ENCODE measurements at places on chromosomes 5 and 9.

DNA sequence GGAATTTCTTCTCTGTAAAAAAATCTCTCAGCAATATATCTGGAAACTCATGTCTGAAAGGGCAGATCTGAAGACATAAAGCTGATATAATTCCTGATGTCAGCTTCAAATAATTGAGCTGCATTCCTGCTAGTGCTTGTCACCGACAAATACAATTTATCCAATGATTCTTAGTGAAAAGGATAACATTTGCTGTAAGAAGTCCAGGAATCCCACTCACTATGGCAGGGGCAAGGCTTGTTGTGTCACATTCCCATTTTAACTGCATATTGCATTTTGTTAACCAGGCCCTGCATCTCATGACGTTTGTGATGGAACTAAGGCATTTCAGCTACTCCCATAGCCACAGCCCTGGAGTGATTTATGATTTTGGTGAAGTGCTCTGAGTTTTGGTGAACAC is 160.1 kb upstream of the DAB2 start:
- peak; percentile 85 for DNase-seq

DNA sequence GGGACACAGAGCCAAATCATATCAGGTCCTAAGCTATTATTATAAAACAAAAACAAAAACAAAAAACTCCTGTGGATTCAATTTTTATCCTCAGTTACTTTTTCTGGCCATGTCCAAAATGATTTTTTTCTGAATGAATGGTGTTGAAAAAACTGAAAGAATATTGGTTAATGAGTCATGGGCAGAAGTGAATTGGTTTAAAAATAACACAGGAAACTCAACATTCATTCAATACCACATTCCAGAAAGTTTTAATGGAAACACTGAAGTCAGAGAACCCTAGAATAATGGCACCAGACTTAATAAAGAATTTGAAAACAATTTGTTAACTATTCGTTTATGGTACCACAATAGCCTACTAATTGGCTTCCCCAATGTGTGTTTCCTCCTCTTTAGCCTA is 102.4 kb upstream of the CDH9 start:
- DNase-seq: no peak

DNA sequence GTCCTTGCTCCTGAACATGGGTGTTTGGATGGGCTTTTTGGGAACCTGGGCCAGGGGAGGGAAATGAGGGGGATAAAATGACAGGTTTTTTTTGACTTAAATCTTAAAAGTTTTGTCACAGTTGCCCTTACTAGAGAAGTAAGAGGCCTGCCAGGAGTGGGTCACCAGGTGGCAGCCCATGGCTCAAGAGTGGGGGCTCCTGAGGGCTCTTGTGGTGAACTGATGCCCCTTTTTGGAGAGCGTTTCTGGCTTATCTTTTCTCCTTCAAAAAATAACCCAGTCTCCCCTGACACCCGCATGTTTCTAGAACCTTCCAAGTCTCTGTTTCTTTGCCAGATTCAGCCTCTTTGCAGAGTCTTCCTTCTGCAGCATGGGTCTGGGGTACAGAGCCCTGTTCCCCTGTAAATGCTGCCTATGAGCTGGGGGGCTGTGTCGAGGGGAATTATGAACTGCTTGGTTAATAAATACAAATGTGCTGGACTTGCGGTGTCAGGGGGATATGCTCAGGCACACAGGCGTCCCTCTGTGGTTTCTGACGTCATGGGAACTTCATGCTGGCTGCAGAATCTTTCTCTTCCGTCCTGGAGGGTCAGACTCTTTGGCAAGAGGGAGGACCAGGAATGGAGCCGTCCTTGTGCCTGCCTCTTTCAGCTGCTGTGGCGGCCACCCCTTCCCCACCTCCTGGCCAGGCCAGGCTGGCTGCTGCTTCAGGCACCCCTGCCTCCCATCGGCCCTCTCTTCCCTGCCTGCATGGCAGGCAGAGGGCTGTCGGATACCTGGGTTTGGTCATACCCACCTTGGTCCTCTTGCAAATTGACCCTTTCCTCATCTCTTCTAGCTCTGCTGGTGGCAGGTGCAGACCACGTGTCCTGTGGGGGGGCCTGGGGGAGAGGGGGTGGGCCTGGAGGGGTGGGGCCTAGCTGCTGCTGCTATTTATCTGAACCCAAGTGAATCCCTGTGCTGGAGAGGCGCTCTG is 30.1 kb downstream of the PTPA start:
- peak; percentile 94 for DNase-seq

- no peak for DNase-seq
These were observed 39.0 kb downstream of the GDA start for GRCh38 chr9:72188232-72188631.

DNA sequence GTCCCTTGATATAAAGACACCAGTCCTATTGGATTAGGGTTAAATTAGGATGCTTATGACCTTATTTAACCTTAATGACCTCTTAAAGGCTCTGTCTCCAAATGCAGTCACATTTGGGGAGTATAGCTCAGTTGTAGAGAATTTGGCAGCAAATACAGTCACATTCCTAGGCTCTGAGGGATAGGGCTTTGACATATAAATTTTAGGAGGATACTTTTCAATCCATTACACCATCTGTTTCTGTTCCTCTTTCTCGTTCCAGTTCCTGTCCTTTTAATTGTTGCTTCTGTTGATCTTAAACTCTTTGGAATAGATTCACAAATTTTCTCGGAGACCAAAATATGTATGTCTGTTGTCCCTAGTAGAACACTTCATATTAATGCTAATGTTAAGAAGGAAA is 390.0 kb upstream of the PCSK5 start:
- DNase-seq: no peak

DNA sequence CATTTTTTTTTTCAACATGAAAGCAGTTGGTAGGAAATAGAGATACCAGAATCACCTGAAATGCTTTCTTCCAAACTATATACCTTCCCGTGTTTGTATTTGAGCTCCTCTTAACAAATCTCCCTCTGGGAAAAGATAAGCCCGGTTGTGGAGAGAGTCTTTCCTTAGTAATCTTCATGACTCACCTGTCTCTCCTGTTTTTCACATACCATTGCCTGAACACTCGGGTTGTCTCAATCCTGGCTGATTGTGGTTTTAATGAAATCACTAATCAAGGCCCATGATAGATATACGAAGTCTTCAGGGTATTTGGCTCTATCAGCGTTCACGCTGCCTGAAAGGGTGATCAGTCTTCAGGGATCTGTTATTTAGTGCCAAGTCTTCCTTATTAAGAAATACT is 136.7 kb downstream of the MAN2A1 start:
- DNase-seq: peak; percentile 30

DNA sequence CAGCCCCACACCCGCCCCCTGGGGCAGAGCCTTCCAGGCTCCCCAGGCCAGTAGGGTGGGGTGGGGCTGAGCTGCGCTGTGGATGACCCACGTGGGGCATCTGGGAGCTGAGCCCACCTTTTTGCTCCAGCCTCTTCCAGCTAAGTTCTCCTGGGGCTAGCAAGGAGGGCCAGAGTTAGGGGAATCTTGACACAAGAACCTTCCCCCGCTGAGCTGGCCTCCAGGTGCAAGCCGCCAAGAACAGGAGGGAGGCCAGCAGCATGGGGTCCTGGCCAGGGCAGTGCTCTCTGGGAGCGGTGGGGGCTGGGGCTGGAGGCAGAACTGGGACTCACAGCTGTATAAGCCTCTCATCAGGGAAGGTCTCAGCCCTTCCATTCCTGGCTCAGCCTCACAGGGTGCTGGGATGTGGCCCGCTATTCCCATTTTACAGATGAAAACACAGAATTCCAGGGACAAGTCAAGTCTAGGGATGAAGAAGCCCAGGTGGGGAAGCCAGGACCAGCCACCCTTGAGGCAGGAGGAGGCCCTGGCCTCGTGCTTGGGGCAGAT is 21.5 kb downstream of the SARDH start:
- no peak for DNase-seq

DNA sequence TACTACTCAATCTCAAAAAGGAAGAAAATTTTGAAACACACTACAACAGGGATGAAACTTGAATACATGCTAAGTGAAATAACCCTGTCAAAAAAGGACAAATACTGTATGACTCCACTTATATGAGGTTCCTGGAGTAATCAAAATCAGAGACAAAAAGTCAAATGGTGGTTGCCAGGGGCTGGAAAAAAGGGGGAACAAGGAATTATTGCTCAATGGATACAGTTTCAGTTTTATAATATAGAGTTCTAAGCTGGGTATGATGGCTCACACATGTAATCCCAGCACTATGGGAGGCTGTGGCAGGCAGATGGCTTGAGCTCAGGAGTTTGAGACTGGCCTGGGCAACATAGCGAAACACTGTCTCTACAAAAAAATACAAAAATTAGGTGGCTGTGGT is 29.0 kb downstream of the ETF1 start:
- DNase-seq: no peak

GRCh38 chr5:113495422-113495841 is 7.2 kb upstream of the MCC start:
- no peak for DNase-seq

DNA sequence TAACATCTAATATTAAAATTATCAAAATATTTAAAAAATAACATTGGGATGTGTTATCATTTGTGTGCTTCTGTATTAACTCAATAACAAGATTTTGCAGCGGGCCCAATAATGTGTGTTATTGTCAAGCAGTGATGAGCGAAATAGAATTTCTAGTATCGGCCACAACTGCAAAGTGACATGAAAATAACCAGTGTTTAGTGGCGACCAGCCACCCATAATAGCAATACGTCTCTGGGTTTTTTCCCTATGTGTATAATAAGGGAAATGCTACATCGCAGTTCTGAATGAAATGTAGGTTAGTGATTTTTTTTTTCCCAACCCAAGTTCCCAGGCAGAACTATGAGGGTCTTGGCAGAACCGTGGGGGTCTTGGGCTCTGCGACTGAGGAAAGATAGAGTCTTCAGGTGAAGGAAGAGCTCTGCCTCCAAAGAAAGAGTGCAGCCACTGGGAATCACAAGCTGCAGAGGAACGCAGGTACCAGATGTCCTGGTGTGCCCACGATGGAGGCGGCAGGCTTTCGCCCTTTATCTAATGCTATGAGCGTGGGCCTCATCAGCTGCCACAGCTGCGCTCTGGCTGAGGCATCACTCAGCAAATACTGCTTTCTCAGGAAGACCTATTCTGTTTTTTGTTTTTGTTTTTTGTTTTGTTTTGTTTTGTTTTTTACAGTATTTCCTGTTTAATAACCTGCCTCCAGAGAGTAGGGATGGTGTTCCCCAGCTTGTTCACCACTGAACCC is 235.0 kb downstream of the ROR2 start:
- no peak for DNase-seq

DNA sequence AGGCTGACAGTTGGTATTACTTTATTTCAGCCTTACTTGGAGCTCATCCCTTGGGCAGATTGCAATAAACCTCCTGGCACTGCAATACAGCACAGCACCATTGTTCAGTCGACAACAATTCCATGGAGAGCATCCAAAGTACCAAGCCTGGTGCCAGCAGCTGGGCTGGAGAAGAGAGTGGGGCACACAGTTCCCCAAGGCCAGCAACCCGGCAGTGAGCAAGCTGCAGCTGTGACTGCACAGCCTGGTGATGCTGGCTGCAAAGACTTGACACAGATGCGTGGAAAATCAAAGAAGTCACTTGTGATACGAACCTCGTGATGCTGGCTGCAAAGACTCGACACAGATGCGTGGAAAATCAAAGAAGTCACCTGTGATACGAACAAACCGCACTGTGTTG is 125.4 kb downstream of the ATPSCKMT start:
- no peak for DNase-seq

DNA sequence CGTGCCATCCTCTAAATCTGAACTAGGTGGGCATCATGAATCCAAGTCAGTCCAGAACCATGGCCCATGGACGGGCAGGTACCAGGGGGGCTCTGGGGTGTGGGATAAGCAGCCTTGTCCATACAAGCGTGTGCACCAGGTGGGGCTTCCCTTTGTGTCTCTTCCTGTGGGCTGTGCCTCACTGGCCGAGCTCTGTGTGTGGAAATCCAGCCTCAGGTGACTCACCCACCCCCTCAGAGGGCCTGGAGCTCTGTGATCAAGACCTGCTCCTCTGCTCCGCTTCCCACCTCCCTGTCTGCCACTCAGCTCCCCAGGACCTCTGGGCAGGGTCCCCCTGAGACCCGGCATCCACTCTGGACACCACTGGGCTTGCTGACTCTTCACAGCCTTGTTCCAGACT is 33.0 kb downstream of the GADD45G start:
- no peak for DNase-seq

- no peak for DNase-seq
These were observed 88.9 kb downstream of the CDK5RAP2 start for GRCh38 chr9:120490888-120491595.

DNA sequence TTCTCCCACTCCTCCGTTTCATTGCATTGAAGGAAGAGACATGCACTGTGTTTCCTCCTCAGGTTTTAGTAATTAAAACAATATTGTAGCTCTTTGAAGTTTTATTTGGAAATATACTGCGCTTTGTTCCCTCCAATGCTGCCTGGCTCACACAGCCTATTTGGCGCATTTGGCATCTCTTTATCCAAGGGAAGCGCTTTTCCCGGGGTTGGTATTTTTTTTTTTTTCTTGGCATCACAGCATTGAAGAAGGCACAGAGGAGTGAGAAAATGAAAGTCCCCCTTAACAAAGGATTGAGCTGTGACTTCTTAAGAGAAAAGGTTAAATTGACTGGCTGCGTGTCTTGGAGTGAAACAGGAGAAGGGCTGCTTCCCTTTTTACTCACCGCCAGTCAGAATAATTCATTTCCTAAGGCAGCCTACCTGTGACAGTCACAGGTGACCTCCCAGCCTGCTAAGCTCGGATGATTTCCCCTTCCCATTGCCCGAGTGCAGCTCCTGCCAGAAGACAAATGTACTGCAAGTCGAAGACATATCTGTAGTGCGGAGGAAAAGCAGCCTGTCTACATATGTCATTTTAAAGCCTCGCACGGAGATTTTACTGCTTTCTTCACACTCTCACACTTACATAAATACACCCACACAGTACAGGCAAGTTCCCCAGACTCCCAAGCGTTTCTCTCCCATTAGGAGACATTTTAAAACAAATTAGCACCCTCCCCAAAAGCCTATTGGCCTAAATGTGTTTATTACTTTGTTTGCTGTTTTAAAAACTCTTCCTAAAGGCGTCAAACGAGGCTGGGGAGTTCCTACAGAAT is 665.5 kb upstream of the ZNF608 start:
- peak; percentile 19 for DNase-seq

DNA sequence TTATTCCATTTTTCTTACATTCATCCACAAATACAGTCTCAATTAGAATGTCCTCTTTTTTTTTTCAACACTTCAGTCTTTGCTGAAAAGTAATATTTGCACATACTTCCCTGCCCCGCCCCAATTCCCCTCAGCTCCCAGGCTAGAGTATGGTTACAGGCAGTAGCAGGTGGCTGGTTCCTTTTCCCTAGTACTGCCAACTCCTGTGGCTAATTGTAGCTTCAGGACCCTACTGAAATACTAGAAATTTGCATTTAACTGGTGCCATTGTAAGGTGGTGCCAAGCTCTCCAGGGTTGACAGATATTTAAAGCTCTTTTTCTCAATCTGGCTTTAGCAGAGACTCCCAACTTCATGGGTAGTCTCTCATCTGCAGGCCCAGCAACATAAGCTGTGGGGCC is 80.3 kb downstream of the FAM81B start:
- no peak for DNase-seq

Data from EL (cell line).